ENCODE measurements at places on chromosomes 6 and 20.
A peak's percentile ranks its signal among the peaks of the same experiment; 100 is the strongest.

- no peaks in the 10 kb centered on the region for H3K27me3 ChIP-seq
- H3K4me3 ChIP-seq = no peak overlapping the region
- H3K27ac ChIP-seq = no peak overlapping the region
- H3K36me3 ChIP-seq = peaks cover 1% of the 10 kb centered on the region
- H3K4me1 ChIP-seq = peaks cover 5% of the 10 kb centered on the region
These were observed 18.0 kb upstream of the BTN3A3 start for GRCh38 chr6:26422329-26422728.

GRCh38 chr6:34806738-34807453 lies 15.0 kb downstream of the BLTP3A start:
- no peaks in the 10 kb centered on the region for H3K27me3 ChIP-seq
- H3K4me3 ChIP-seq = no peak overlapping the region
- no peak overlapping the region for H3K27ac ChIP-seq

- peaks cover 18% of the 10 kb centered on the region for H3K36me3 ChIP-seq
- no peak overlapping the region for H3K4me3 ChIP-seq
- H3K4me1 ChIP-seq = peaks cover 7% of the 10 kb centered on the region
- DNase-seq = no peak
These were observed 25.3 kb upstream of the NAA20 start for GRCh38 chr20:19991854-19992253.

DNA sequence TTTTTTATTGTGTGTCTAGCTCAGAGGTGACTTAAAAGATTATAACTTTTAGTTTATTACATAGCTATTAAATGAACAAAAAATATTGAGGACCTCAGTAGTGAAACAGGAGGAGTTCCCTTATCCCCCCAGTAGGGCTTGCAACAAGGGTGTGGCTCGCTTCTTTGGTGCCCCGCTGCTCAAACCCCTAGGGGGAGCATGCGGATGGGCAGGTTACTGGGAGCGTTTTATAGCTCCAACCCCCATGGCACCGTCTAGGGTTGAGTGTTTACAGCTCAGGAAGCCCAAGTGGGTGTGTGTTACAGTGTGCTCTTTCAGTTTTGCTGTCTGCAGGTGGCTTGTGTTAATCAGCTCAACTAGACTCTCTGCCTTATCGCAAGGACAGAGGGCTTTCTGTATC lies 1513.7 kb downstream of the GRIK2 start:
- H3K27ac ChIP-seq = no peak overlapping the region
- H3K4me1 ChIP-seq = no peaks in the 10 kb centered on the region
- no peaks in the 10 kb centered on the region for H3K27me3 ChIP-seq
- no peak for DNase-seq

GRCh38 chr6:164695896-164696295 lies 613.5 kb downstream of the C6orf118 start:
- no peaks in the 10 kb centered on the region for H3K27me3 ChIP-seq
- H3K4me1 ChIP-seq = no peaks in the 10 kb centered on the region
- no peak for DNase-seq
- H3K36me3 ChIP-seq = no peaks in the 10 kb centered on the region
- no peak overlapping the region for H3K27ac ChIP-seq
- no peak overlapping the region for H3K4me3 ChIP-seq

DNA sequence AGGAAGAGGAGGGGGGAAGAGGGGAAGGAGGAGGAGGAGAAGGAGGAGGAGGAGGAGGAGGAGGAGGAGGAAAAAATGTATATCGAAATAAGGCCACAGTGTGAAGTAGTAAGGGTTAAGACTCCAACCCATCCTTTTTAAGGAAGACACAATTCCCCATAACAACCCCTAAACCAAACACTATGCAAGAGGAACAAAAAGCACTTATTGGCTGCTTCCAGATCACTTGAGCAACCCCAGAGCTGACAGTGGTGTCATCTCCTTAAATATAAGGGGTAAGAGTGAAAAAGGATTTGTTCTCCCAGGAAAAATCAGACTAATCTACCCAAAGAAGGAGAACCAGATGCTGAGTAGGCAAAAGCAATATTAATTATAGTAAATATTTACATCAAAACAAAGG lies 169.1 kb upstream of the SASH1 start:
- no peaks in the 10 kb centered on the region for H3K27me3 ChIP-seq
- H3K36me3 ChIP-seq = no peaks in the 10 kb centered on the region
- no peak overlapping the region for H3K27ac ChIP-seq
- no peaks in the 10 kb centered on the region for H3K4me1 ChIP-seq
- no peak for DNase-seq

DNA sequence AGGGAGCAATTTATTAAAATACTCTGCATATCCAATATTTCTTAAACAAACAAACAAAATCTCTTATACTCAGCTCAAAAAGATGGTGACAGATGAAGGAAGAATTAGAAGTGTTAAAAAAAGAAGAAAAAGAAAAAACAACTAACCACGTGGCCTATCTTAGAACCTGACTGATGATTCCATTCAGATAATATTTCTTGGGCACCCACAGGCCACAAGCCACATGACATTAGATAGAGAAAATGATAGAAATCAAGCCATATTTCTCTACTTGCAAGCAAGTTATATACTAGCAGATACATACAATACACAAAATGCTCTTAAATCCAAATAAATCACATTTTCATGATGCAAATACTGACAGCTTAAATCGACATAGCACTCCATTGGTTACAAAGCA lies 14.5 kb upstream of the RAMACL start:
- no peaks in the 10 kb centered on the region for H3K4me1 ChIP-seq
- H3K4me3 ChIP-seq = no peak overlapping the region
- H3K27ac ChIP-seq = no peak overlapping the region
- DNase-seq = no peak
- no peaks in the 10 kb centered on the region for H3K36me3 ChIP-seq

DNA sequence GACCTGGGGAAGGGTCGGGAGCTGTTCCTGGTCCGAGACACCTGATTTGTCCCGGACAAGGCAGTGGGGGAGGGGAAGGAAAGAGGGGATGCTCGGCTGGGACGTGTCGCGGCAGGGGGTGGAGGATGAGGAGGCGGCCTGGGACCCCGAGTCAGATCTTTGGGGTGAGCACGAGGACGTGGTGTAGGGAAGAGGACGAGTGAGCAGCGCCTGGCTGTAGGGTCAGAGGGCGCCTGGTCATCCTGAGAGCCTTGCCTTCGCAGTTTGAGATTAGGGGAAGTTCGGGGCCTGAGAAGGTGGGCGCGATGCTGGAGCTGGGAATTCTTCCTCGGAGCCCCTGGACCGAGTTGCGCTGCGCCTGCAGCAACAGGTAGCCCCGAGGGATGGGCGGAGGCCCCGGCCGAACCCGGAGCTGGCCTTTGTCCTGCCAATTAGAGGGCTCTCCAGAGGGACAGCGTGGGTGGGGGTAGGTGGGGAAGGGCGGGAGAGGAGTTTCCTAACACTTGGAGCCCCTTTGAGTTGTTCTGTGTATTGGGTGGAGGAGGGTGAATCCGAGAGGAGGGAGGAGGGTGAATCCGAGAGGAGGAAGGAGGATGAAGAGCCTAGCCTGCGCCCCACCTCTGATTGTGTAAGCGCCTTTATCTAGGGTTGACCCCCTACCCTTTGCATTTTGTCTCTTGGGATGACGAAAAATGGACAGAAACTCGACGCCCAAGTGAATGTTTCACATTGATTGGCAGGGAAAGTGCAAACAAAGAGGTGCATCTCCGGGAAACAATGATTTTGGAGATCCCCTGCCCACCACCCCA lies 72.0 kb downstream of the SOX4 start:
- H3K27me3 ChIP-seq = peaks cover 3% of the 10 kb centered on the region
- H3K4me3 ChIP-seq = peak overlapping the region; percentile 17
- H3K27ac ChIP-seq = no peak overlapping the region
- H3K4me1 ChIP-seq = no peaks in the 10 kb centered on the region
- DNase-seq = peak; percentile 22

GRCh38 chr20:43766385-43766784 lies 39.6 kb upstream of the GTSF1L start:
- H3K27ac ChIP-seq = no peak overlapping the region
- no peaks in the 10 kb centered on the region for H3K27me3 ChIP-seq
- H3K4me3 ChIP-seq = no peak overlapping the region
- no peaks in the 10 kb centered on the region for H3K4me1 ChIP-seq
- no peak for DNase-seq

DNA sequence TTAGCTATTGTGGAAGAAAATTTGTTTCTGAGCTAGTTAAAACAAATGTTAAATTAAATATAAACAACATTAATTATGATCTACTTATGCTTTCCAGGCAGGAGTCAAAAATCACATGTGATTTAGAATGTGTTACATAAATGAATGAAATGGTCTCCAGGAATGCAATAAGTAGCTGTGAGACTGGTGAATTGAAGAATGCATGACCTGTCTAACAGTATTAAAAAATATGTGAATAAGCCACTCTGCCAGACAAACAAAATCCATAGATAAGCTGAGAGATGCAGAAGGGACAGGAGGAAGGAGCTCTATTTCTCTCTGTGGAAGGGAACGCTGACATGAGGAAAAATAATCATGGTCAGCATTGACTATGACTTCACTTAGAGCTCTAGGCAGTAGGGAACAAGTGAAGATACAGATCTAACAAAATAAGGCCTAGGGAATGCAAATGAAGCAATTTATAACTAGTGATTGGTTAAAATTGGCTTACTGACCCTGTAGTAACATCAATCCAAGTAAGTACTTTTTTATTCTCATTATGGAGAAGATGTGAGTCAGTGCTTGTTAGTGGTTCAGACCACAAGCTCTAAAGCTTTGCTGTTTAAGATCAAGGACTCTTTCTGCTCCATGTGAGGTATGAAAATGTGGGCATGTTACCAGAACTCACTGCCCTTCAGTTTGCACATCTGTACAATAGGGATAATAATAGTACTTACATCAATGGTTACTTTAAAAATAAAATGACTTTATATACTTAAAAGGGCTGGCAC lies 432.6 kb downstream of the MMUT start:
- H3K27me3 ChIP-seq = no peaks in the 10 kb centered on the region
- H3K4me1 ChIP-seq = no peaks in the 10 kb centered on the region
- no peak overlapping the region for H3K4me3 ChIP-seq
- no peak for DNase-seq
- no peak overlapping the region for H3K27ac ChIP-seq

DNA sequence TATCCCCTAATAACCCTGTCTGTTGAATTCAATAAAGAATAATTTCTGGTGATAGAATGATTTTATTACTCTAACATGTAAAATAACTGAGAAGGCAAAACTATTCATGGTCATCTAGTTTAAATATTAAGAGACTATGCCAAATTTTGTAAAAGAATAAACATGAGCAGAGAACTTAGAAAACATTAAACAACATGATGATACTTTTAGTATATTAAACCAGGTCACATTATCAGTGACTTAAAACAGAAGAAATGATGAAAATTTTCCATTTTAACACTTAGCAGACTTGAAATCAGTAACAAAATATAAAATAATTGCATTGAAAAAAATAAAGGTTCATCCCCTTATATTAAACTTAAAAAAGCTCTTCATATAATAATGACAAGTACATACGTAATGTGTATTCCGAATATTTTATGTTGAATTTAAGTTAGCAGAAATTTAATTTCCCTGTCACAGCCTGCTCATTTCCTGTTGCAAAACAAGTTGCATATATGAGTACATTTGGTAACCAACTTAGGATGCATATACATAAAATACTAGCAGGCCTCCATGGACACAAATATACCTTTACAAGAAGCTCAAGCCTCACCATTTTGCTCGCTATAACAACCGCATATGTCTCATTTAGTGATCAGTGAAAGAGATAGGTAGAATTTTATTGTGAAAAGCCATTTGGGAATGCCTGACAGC lies 40.6 kb downstream of the DTNBP1 start:
- no peaks in the 10 kb centered on the region for H3K27me3 ChIP-seq
- H3K4me3 ChIP-seq = no peak overlapping the region
- no peak for DNase-seq
- H3K36me3 ChIP-seq = peaks cover 5% of the 10 kb centered on the region

- H3K27ac ChIP-seq = no peak overlapping the region
- DNase-seq = no peak
- H3K4me1 ChIP-seq = no peaks in the 10 kb centered on the region
- no peaks in the 10 kb centered on the region for H3K27me3 ChIP-seq
- peaks cover 5% of the 10 kb centered on the region for H3K36me3 ChIP-seq
- no peak overlapping the region for H3K4me3 ChIP-seq
These were observed 63.8 kb downstream of the IBTK start for GRCh38 chr6:82183642-82184282.

GRCh38 chr6:3776881-3777507 lies 25.5 kb upstream of the PXDC1 start:
- no peaks in the 10 kb centered on the region for H3K27me3 ChIP-seq
- H3K36me3 ChIP-seq = no peaks in the 10 kb centered on the region
- H3K27ac ChIP-seq = no peak overlapping the region
- no peak for DNase-seq
- no peak overlapping the region for H3K4me3 ChIP-seq

- H3K36me3 ChIP-seq = no peaks in the 10 kb centered on the region
- no peaks in the 10 kb centered on the region for H3K4me1 ChIP-seq
- no peak for DNase-seq
- H3K27ac ChIP-seq = no peak overlapping the region
- no peak overlapping the region for H3K4me3 ChIP-seq
These were observed 99.8 kb downstream of the OPRM1 start for GRCh38 chr6:154138793-154139192.

GRCh38 chr6:139970591-139970991 lies 596.1 kb upstream of the CITED2 start:
- H3K27me3 ChIP-seq = no peaks in the 10 kb centered on the region
- no peaks in the 10 kb centered on the region for H3K4me1 ChIP-seq
- H3K27ac ChIP-seq = no peak overlapping the region
- no peaks in the 10 kb centered on the region for H3K36me3 ChIP-seq
- H3K4me3 ChIP-seq = no peak overlapping the region
- DNase-seq = no peak

Measured in small intestine (tissue), 16 donors.